ENCODE measurements at places on chromosomes 5 and 9.

DNA sequence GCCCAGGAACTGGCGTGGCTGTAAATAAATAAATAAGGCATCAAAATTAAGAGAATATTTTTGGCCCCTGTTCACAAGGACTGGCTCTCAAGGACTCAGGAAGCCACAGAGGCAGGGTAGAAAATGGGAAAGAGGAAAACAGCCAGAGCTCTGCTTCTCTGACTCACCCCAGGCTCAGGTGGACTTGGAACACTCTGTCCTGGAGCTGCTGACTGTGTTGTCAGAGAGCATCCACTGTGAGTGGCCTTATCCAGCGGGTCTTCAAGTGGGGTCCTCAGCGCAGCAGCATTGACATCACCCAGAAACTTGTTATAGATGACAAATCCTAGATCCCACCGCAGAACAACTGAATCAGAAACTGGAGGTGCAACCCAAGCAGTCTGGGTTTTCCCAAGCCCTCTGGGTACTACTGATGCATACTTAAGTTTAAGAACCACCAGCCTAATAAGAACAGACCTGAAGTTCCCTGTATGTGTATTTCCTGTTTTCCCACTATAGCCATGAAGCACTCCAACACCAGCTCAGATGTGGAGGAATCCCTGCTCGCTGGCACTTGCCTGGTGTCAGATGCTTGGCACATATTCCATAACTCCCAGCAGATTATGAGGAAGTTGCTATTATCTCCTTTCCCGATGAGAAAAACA lies 20.5 kb downstream of the ADRA1B start:
- no peak for DNase-seq

GRCh38 chr5:112106878-112107277 lies 312.2 kb downstream of the EPB41L4A start:
- DNase-seq, result no peak

- no peak for DNase-seq
These were observed 55.4 kb downstream of the KCNT1 start for GRCh38 chr9:135757356-135757755.

- no peak for DNase-seq
These were observed 7.1 kb upstream of the RARS1 start for GRCh38 chr5:168479166-168479565.

GRCh38 chr5:132771503-132771998 lies 5.5 kb downstream of the SEPTIN8 start:
- DNase-seq, result no peak

DNA sequence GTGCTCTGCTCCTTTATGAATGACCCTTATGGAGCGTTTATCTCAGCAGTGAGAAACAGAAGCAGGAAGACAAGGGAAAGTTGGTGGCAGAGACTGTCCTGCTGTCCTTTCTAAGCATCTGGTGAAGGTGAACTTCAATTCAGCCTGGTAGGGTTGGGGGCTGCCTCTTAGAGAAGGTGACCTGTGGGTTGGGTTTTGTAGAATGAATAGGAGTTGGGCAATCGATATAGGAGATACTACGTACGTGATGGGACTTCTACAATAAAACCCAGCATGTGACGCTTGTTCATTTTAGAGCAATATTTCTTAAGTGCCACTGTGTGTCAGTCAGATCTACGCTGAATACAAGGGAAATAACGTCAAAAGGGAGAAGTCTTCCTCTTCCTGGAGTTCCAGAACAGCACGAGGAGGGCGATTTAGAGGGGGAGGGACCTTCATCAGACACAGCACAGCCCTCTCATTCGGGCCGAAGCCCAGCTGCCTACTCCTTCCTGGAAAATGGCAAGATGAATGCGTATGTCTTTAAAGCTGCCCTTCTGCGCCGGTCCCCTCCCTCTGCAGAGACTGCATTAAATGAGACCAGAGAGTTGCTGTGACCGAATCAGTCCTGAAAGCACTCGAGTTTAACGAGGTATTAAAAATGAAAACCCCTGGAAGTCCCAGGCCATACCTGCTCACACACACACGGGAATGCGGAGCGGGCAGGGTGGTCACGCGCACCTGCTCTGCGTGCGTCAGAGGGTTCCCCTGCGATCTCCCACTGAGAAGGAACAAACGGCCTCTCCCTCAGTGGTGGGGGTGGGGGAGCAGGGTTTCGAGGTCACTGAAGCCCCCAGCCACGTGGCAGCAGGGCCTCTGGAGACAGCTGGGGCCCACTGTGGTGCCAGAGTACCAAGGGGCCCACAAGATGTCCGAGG lies 85.3 kb upstream of the SARDH start:
- DNase-seq, result no peak

- DNase-seq, result no peak
These were observed 43.4 kb downstream of the PPP1R2B start for GRCh38 chr5:156893517-156893916.

DNA sequence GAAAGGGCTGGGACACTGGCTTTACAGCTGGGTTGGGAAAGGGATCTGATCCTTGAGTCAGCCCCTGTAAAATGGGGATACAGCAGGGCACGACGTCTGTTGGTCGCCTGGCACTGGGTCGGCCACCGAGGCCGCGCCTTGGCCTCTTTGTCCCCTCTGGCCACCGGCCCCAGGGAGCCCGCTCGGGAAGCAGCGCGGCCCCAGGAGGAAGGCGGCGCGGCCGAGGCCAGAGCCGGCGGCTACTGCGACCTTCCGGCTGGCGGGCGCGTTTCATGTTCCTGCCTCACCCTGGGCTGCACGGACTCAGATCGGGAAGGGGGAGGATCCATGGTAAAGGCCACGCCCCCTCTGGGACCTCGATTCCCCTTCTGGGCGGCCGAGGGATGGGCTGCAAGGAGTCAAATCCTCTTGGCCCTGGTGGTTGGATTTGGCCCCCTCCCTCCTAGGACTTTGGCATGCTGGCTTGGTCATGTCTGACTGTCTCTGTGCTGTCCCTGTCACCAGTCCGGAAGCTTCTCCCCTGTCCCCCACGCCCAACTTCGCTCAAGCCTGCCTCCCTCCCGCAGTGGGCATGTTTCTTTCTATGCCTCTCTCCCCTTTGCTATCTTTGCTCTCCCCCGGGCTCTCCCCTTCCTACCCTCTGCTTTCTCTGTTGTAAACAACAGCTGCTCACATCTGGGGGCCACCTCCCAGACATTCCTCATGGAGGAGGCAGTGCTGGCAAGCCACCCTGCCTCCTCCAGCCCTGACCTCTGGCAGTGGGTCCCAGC lies 25.8 kb downstream of the FPGS start:
- no peak for DNase-seq

DNA sequence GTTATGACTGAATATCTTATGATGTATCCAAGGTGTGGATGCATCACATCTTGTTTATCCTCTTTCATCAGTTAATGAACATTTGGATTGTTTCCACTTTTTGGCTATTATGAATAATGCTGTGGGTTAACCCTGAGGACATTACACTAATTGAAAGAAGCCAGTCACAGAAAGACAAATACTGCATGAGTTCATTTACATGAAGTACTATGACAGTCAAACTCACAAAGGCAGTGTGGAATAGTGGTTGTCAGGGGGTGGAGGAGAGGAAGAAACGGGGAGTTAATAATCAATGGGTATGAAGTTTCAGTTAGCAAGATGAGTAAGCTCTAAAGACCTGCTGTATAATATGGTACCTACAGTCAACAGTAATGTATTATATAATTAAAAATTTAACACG lies 409.4 kb upstream of the CTNND2 start:
- DNase-seq, result no peak

DNA sequence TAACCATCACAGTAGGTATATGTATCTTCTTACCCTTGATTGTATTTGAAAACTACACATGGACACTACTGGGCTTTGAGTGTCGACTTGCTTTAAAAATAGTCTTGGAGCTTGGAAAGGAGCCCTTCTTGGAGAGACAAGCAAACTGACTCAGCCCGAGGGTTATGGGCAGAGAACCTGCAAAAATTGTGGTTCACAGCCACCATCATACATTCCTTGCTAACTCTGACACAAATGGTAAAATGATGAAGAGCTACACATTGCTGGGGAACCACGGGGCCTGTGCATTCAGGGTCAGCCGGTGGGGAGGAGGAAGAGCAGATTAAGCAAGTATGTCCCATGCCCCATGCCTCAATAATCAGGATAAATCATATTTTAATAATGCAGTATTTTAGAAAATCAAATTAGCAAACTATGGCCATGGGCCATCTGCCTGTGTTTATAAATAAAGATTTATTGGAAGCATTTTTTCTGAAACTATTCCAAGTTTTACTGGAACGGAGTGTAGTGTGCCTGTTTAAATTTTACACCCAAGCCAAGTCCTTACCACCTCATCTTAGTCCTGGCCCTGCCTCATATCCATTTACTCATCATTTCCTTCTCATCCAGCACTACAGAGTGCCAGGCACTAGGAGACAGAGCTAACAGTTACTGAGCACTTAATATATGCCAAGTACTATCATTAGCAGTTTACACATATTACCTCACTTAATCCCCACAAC lies 195.7 kb downstream of the PALM2AKAP2 start:
- no peak for DNase-seq

GRCh38 chr9:134748591-134748990 lies 107.0 kb downstream of the COL5A1 start:
- DNase-seq, result no peak

DNA sequence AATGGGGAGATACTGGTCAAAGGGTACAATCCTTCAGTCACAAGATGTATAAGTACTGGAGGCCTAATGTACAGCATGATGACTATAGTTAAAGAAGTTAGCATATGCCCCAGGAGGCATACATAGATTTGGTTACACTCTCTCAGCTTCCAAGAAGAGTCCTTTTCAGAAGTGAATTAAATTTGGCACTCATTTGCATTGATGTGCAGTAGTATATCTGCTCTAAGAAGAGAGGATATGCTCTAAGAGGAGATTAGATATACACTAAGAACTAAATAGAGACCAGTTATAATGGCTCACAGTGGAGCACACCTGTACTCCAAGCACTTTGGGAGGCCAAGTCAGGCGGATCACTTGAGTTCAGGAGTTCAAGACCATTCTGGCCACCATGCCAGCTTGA lies 139.5 kb upstream of the MINAR2 start:
- DNase-seq, result no peak

Data from anterior cingulate cortex (tissue), 58 donors.